Islet precursor cell (in vitro differentiated cells): ENCODE measurements at places on chromosomes 7 and 10.

DNA sequence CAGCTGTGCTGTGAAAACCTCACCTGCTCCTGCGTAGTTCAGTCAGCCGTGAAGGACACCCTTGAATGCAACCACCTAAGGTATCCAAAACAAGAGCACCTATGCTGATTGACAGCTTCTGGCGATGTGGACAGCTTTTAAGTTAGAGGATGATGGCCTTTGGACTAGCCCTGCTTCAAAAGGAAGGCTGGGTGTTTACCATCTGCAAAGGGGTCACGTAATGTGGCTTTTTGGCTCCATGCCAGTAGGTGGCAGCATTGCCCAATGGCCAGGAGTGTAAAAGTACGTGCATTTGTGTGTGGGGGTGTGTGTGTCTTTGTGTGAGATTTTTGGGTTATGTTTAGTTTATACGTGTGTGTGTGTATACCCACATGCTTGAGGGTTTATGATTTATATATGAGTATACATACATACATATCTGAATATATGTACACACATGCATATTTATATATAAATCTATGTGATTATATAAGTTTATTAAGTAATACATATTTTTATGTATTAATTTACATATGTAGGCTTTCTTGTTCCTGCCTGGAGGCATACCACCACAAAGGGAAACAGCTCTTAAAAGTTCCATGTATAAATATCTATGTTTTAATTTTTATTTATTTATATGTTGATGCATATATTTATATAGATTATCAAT, 236.3 kb upstream of the ANKRD30A start:
- peak; percentile 73 for DNase-seq

GRCh38 chr7:11060893-11061292, 87.2 kb downstream of the PHF14 start:
- DNase-seq, result no peak

DNA sequence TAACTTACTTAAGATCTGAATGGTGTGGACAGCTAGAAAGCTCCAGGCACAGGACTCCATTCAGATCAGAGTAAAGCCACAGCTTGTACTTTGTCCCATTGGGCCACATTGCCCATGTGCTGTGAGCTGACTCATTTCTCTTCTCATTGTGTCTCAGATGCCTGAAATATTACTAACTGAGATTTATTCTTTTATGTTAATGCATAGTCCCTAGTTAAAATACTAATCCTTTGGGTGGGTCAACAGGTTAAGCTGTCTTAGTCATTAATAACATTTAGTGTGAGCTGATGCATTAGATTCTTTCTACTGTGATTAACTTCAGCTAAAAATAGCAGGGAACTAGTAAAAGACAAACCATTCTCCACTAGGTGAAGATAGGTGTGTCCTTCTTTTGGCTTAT, 104.7 kb upstream of the ARMC3 start:
- no peak for DNase-seq

- DNase-seq, result no peak
Measured at GRCh38 chr7:132309102-132309805, 267.0 kb downstream of the PLXNA4 start.

DNA sequence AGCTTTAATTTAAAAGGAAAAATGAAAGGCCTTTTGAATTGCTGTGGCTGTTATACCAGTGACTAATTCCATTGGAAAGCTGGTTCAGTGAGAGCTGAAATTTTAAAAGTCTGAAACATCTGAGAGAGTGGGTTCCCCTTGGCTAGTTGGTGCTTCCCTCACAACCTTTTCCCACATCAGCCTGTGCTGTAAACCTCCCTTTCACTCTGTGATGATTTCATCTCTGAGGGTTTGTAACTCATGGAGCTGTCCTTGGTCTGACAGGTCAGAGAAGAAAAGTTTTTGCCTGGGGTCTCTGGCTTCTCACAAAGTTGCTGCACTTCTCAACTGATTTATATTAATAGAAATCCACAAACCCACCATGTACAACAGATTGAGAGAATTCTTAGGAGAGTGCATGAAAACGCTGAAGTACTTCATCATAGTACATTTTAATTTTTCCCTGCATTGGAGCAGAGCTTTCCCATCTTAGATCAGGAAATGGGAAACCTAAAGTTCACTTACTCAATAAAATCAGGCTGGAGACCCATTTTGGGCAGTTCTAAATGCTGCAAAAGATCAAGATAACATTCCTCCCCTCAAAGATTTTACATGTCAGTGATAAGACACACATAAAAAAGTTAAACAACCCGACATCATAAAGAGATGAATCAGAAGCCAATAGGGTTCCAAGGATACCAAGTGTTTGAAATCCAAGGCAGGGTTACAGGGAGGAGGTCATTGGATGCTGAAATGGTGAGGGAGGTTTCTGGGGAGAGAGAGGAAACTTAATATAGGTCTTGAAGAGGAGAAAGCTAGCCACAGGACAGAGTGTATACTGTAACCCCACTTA, 157.0 kb upstream of the MKLN1 start:
- DNase-seq, result no peak

DNA sequence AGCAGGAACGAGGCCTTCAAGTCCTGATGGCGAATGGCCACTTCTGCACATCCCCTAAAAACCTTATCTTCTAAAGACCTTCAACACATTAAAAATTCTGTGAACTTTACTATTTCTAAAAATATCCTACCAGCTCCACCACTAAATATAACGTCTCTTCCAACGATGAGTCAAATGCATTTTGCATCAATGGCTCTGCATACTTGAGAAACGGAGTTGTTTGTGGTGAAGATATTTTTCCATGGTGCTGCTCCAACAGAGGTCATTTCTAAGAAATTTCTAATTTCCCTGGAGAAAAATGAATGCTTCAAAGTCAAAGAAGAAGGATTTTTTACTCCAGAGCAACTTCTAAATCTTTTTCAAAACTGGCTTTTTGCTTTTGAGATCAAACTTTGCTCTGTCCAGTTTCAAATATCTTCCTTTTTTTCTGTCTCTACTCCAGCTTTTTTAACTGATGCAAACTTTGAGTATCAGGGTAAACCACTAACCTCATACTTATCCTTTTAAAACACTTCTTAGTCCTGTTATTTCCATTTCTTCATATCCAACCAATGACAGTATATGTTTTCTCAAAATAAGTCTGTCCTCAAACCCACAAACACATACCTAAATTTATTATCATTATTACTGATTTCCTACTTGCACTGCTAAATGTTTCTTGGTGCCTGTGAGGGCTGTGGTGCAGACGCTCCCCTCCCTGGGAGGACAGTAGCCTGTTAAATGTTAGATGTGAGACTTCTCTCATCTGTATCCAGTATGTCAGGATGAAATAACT, 258.1 kb downstream of the KLF6 start:
- DNase-seq, result no peak

DNA sequence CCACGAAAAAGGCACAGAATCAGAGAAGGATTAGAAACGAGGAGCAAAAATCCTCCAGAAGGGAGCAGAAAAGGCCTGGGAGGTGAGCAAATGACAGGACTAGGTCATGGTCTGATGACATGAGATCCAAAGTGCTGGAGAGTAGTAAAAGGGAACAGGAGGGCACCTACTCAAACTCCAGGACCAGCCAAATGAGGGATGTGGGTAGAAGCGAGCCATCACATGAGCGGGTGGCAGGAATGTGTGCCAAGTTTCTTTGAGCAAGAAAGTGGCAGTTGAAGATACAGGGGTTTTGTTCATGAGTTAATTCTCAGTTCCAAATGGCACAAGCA, 112.6 kb downstream of the RNF32 start:
- no peak for DNase-seq

DNA sequence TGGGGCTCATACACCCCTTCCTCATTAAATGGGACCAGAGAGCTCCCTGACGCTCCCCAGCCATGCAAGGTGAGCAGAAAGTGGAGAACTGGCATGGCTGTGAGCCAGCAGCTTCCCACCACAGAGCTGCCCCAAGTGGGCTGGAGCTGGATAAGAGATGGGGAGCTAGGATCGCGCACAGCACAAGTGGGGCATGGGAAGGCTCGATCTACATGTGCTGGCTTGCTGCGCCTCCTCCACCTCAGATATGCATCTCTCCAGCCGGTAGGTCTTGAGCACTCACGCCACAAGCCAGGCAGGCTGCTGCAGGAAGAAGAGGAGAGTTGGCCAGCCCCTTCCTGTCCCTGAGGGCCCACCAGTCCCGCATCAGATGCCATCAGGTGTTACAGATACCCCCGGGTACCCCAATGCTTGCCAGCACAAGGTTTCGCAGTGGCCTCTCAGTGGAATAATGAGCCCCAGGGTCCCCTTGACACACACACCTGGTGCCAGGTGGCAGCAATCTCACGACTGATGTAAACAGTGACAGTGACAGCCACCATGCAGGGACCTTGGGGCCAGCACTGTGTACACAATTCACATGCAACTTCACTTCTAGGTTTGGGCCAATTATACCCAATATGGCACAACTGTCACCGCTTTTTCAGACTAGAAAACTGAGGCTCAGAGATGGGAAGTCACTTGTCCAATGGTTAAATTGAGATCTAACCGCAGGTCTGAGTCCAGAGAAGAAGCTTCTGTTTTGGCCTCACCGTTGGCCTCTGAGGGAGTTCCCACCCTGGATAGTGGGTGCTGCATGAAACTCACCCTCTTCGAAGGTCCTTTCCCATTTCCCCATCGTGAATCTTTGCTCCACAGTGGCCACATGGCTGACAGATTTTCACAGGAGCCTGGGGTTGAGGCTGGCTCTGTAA, 79.3 kb downstream of the OAT start:
- no peak for DNase-seq

- no peak for DNase-seq
Measured at GRCh38 chr10:102195296-102195870, 30.7 kb upstream of the ELOVL3 start.

DNA sequence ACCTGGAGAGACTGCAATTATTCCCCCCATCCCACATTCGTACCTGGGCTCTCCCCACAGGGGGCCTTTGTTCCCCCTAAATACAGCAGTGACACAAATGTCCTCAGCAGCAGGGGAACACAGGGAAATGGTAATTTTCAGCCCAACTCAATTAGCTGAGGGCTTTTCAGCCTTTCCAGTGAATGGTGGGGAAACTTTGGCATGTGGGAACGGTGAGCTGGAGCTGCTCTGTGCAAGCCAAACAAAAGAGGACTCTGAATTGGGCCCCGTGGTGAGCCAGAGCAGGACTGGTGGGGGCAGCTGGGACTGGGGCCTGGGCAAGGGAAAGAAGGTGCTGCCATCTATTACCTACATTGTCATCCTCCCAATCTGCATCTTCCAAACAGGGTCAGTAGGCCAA, 51.0 kb downstream of the FBXW4 start:
- DNase-seq, result no peak

DNA sequence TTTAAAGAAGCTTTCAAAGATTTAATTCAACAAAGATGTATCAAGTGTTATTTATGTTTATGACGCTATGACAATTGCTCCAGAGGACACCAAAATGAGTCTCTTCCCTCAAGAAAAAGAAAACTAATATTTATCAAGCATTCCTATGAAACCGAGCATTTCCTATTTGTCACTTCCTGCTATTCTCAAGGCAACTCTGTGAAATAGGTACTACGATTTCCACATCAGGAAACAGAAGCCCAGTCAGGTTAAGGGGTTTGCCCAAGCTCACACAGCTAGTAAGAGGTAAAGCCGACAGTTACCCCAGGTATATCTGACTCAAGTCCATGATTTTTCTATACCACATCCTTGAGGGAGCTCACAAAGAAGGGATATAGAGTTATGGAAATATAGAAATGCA, 85.9 kb downstream of the TRIL start:
- no peak for DNase-seq

DNA sequence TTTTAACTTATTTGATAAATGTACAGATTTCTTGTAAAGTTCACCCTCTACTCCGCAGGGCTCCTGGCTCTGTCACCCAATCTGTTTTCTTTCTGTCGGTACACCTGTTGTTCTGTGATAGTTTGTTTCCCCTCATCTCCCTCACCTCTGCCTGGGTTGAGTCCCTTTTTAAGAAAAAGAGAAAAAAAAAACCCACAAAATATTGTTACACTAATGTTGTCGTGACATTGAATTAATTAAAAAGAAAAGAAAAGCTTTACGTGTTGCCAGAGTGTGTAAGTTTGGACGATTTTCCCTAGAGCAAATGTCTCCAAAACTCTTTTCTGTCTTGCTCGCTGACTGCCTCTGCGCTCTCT, 3.4 kb downstream of the HMX3 start:
- DNase-seq, result no peak

DNA sequence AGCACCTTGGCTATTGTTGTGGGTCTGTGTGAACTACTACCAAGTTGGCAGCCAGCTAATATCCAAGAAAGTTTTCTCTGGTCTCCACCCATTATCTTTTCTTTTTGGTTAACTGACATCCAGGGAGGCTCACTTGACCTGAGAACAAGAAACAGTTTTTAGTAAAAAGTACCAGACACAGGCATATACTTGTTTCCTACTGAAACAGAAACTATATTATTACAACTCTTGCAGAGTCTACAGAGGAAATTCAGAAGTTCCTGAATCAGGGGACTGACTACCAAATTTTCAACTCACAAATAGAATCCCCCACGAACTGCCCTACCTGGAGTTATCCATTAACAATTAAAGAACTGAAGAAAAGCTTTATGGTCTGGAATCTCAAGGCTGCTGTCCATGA, 168.9 kb downstream of the KCND2 start:
- no peak for DNase-seq

- DNase-seq, result no peak
Measured at GRCh38 chr7:150657526-150657925, 25.3 kb upstream of the GIMAP6 start.
